Omental fat pad (tissue), 4 donors: ENCODE measurements at places on chromosomes 4 and X. TPM values are rescaled to one million over a fixed set of nuclear protein-coding genes. Genes with fewer than 3 reads are reported as not detected.

EDA gene
- total RNA-seq = 6.2 TPM

SLIT2 gene
- 13.4 TPM for total RNA-seq

SSX4 gene
- not detected for total RNA-seq

CTAG1B gene
- total RNA-seq = not detected

TLR1 gene
- 17.0 TPM for total RNA-seq

GASK1B gene
- total RNA-seq = 52.3 TPM

MID1 gene
- 12.8 TPM for total RNA-seq

GCNA gene
- 3.1 TPM for total RNA-seq

PLXNB3 gene
- 9.1 TPM for total RNA-seq

USP17L10 gene
- not detected for total RNA-seq

CDX4 gene
- total RNA-seq = not detected

CISD2 gene
- total RNA-seq = 18.9 TPM

SERPINA7 gene
- total RNA-seq = not detected

C4orf46 gene
- total RNA-seq = 3.2 TPM

SFRP2 gene
- 9.4 TPM for total RNA-seq

ADH1C gene
- 7.7 TPM for total RNA-seq

CDKN2AIP gene
- total RNA-seq = 25.2 TPM

ARL9 gene
- 0.19 TPM for total RNA-seq

PDGFRA gene
- 162 TPM for total RNA-seq

ADD1 gene
- total RNA-seq = 184 TPM

ARHGEF6 gene
- total RNA-seq = 60.7 TPM

CENPVL1 gene
- not detected for total RNA-seq

CSAG1 gene
- not detected for total RNA-seq
